ENCODE measurements at places on chromosomes 4 and X.

GRCh38 chr4:123043013-123043412 lies 120.6 kb upstream of the NUDT6 start:
- no peak for DNase-seq

GRCh38 chr4:98584265-98584664 lies 74.1 kb downstream of the TSPAN5 start:
- no peak for DNase-seq

DNA sequence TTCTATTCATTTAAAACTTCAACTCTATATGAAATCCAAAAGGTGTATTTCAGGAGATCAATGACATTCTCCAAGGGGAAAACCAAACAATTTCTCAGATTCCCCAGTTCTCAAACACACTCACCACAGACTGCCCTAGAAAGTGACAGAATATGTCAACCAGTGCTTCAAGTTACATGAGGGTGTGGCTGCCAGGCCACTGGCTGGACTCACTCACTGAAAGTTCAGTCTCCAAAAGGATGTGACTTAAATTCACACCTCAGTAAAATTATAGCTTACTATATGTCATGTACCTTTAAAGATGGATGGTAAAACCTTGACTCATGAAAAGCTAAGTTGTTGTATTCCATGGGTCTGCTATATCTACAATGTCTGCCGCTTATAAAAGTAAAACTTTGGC lies 7.3 kb downstream of the INPP4B start:
- no peak for DNase-seq

DNA sequence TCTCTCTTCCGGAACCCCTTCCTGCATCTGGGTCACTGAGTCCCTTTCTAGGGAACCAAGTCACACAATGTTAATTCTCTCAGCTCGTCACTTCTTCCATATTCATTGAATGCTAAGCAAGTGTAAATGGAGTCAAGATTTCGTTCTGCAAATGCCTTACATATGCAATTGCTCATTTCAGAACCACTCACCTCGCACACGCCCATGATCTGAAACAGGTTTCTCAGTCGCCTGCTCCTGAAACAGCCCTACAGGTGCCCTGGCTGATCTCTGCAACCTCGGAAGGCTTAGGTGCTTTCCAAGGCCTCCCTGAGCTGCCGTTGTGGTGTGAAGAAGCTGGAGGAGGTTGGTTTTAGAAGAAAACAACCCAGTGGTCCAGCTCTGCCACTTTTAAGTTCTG lies 100.8 kb upstream of the MSX1 start:
- no peak for DNase-seq

DNA sequence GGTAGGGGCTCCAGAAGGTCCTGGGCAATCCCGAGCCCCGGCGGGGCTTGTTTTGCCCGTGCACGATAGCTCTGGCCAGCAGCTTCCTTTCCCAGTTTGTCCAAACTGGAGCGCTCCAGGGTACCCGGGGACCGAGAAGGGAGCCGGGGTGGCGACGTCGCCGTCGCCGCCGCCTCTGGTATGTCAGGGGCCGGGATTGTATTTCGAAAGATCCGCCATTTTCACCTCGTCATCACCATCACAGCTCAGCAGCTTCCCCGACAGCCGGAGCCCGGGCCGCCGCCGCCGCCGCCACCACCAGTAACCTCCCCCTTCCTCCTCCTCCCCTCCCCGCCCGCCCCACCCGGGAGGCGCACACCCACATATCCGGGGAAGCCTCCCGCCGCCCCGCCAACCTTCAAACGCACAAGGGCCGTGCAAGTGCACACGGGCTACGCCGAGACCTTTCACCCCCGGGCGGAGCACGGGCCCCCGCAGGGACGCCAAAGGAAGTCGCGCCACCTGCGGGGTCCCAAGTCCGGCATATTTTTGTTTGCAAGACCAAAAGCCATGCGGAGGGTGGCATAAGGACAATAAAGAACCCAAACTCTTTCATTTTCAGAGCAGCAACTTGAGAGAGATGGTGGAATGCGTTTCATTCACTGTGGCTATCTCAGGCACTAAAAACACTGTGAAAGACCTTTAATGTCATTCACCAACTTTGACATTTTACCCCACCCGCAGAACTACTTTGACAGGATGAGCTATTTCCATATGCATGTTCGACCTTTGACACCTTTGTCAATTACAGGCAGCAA lies at the start of gene LIN54:
Gene LIN54, minus strand, starts transcription at position 302 of the 797 bp plus-strand sequence. CDS start 25,979 bp downstream, outside the sequence.
- DNase-seq = peak; percentile 71

DNA sequence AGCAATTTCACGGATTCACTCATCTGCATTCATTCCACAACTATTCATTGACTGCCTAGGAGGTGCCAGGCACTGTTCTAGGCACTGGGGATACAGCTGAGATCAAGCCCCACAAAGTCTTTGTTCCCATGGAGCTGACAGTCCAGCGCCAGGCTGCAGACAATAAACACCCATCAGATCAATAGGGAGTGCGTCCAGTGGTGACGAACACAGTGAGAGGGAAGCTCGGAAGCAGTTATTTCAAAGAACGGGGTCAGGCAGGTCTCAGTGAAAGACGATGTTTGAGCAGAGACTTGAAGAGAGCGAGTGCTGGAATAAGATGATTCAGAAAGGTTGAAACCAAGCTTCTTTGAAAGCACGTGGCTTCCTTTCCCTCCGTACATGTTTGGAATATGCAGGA lies 167.2 kb downstream of the EVC2 start:
- DNase-seq = no peak

- DNase-seq = no peak
Measured at GRCh38 chrX:37640142-37640541, 45.4 kb upstream of the XK start.

DNA sequence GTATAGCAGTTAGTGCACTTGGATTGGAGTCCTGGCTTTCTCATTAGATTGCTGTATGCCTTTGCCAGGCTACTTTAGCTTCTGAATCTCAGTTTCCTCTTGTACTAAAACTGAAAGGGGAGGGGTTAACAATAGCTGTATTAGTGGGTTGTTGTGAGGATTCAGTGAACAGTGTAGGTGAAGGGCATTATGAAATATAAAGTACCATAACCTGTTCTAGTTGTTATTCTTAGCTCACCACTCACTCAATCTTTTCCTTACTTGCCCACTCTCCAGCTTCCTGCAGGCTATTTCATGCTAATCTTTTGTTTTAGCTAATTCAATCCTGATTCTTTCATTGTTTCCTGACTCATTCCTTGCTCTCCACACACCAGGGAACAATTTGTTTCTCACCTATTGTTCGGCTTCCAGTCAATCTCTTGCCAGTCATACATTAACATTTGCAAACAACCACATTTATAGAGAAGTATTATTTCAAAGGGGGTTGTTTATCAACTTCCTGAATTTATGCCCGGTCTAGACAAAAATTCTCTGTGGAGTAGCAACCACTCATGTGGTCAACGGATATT lies 50.6 kb upstream of the EDA start:
- DNase-seq = no peak

GRCh38 chr4:91116861-91117260 lies 989.7 kb downstream of the CCSER1 start:
- no peak for DNase-seq

GRCh38 chrX:148867596-148867995 lies 367.2 kb downstream of the AFF2 start:
- DNase-seq = no peak

- no peak for DNase-seq
Measured at GRCh38 chr4:21248331-21248730, 548.1 kb downstream of the PACRGL start.
